SW 1271 (cell line): ENCODE measurements at places on chromosomes 6 and 20.

DNA sequence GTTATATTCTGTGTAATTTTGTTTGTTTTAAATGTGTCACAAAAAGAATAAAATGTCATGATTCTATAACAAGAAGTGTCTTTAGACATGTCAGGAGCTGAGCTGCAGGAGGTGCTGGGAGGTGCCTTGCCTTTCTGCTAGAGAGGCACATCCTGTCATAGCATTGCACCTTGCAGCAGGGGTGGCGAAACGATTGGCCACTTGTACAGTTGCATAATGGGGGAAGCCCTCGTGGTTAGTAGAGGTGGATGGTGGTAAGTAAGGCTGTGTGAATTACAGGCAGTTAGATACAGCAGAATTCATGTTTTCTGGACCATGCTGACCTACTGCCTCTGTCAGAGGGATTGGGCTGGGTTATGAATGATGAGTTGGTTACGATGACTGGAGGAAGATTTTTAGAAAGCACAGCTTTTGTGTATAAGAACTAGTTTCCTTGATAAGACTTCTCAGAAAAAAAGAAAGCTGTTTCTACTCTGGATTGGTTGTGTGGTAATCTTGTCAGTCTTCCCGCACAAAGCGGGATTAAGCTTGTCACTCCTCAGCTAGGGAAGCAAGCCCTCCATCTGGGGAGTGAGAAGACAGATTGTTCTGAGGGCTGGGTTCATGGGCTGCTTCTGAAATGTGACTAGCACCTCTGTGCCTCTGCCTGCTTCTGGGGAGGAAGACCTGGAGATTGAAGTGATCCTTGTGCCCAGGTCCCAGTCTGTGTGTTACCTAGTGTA lies 74.9 kb downstream of the FOXO3 start:
- DNase-seq = no peak

GRCh38 chr6:151095538-151096254 lies 144.1 kb upstream of the AKAP12 start:
- no peak for DNase-seq

GRCh38 chr20:38258545-38259215 lies 1.9 kb downstream of the KIAA1755 start:
- DNase-seq = no peak

GRCh38 chr20:19251506-19251905 lies 39.1 kb downstream of the SLC24A3 start:
- no peak for DNase-seq

- DNase-seq = no peak
Observed at GRCh38 chr6:120348926-120349325, 985.4 kb downstream of the TBC1D32 start.

- no peak for DNase-seq
Observed at GRCh38 chr20:32024683-32025295, 14.6 kb downstream of the CCM2L start.

GRCh38 chr6:158798311-158798710 lies 20.9 kb downstream of the EZR start:
- DNase-seq = no peak

- no peak for DNase-seq
Observed at GRCh38 chr6:119686240-119686639, 336.7 kb upstream of the MAN1A1 start.

GRCh38 chr20:4153251-4153650 lies 137.9 kb upstream of the RNF24 start:
- no peak for DNase-seq

DNA sequence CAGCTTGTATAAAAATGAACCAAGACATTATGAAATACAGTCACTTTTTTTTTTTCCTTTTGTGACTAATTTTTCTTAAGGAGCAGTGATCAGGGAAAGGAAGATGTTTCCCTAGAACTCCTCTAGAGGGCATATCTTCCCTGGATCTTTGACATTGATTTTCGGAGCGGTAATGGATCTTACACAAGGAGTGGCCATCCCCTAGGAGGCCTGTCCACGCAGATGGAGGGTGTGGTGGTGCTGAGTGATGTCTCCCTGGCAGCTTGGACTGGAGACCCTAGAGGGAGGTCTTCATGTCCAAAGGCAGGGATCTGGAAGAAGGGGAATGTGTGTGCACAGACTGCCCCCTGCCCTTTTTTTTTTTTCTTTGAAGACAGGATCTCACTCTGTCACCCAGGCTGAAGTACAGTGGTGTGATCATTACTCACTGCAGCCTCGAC lies 7.0 kb upstream of the KIFC1 start:
- no peak for DNase-seq

- peak; percentile 50 for DNase-seq
Observed at GRCh38 chr6:116251568-116252384, 2.1 kb downstream of the TSPYL4 start.

DNA sequence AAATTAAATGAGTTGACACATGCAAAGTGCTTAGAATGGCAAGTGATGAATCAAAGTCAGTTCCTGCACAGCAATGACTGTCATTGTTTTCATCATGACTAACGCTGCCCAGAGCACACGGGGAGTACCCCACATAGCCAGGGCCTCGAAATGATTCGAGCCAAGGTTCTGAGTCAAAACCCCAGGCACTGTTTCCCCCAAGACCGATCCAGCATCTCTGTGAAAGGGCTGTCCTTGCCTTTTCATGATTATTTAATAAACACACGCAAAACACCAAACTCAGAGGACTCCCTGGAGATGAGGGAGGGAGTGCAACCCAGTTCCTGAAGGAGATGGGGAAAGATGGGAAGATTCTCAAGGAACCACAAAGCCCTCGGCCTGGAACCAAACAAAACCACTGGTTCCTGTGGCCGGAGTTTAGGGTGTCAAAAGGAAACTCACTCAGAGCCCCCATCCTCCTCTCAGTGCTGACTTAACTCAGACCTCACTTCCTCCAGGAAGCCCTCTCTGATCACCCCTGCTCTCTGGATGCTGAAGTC lies 3.8 kb downstream of the PREX1 start:
- DNase-seq = no peak

DNA sequence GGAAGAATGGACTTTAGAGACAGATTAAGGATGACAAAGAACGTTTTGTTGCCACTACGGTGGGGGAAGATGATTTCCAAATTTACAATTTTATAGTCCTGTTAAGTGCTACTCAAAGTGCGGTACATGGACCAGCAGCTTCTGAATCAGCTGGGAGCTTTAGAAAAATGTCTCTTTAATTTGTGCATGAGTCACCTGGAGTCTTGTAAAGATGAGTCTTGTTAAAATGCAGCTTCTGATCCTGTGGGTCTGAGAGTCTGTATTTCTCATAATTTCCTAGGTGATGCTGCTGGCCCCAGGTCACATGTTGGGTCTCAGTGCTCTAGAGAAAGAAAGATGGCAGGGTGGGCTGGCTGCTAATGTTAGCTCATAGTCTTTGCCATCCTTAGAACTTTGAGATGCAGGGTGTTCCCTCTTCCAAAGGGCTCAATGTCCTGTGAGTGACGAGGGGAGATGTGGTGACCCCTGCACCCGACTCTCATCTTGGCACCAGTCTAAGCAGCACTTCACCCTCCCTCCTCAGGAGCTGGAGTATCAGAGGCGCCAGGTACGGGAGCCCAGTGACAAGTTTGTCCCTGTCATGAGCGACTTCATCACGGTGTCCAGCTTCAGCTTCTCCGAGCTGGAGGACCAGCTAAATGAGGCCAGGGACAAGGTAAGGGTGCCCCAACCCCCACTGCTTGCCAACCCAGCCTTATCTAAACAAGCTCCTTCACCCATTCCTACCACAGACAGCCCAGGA lies 34.5 kb downstream of the MOCS1 start:
- DNase-seq = no peak

DNA sequence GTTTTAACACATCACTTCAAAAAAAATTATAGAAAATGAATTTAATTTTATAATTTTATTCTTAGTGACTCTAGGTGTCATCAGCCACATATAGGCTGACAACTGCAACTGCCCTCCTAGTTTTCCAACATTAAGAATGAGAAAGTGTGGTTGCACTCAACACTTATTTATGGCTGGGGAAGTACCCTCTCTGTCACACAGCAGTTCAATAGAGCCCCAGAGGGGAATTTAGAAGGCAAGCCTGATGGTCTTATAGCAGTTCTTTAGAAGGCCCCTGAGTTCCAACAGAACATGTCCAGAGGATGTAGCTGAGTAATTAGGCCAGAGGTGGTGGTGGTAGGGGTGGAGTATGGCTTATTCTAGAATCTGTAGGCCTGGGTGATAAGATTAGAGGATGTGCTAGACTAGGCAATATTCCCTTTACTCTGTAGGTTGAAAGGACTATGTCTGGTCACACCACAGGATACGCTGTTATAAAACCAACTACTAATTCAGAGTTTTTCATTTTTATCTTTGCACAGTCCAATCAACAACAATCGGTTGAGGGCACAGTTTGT lies 226.5 kb upstream of the CITED2 start:
- no peak for DNase-seq

- DNase-seq = no peak
Observed at GRCh38 chr6:133369773-133370272, 128.7 kb downstream of the EYA4 start.

GRCh38 chr20:60587986-60588385 lies 629.8 kb downstream of the CDH26 start:
- no peak for DNase-seq

GRCh38 chr6:109714611-109715010 lies 23.5 kb downstream of the FIG4 start:
- DNase-seq = no peak
